Mesendoderm (in vitro differentiated cells): ENCODE measurements at places on chromosomes 16 and 17.

- DNase-seq = no peak
Measured at GRCh38 chr16:57305159-57305811, 20.8 kb upstream of the PLLP start.

DNA sequence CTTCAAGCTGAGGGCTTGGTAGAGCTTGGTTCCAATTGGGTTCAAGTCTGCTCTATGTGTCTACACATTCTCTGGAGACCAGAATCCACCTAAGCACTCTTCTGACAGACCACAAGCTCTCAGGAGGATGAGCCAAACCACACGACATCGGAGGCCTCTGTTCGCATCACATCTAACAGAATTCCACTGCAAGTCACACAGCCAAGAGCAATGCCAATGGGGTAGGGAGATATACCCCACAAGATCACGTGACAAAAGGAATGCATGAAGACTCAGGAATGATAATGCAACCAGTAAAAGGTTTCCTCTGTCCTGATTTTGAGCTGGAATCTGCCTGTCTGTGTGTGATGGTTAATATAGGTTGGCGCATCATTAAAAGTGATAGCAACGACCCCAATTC lies 46.6 kb upstream of the RPL38 start:
- DNase-seq = no peak

GRCh38 chr16:73610605-73611156 lies 562.8 kb upstream of the ZFHX3 start:
- peak; percentile 36 for DNase-seq

- no peak for DNase-seq
Measured at GRCh38 chr16:64997751-64998150, 124.1 kb downstream of the CDH11 start.

DNA sequence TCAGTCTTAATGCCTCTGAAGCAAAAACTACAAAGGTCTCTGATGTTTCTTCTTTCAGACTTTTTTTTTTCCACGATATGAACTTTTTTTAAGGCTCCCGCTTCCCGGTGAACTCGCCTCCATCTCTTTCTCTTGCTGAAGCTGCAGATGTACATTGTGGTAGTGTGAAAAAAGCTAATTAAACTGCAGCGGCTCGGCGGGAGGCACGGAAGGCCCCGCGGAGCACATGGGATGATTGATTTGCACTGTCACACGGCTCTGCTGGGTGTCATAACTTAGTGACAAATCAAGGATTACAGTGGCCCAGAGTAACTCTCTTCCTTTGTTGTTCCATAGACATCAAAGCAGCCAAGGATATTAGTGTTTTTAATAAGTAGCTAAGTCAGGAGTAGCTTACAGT lies 196.3 kb downstream of the AXIN2 start:
- no peak for DNase-seq

GRCh38 chr17:13864521-13864920 lies 204.8 kb upstream of the COX10 start:
- no peak for DNase-seq

DNA sequence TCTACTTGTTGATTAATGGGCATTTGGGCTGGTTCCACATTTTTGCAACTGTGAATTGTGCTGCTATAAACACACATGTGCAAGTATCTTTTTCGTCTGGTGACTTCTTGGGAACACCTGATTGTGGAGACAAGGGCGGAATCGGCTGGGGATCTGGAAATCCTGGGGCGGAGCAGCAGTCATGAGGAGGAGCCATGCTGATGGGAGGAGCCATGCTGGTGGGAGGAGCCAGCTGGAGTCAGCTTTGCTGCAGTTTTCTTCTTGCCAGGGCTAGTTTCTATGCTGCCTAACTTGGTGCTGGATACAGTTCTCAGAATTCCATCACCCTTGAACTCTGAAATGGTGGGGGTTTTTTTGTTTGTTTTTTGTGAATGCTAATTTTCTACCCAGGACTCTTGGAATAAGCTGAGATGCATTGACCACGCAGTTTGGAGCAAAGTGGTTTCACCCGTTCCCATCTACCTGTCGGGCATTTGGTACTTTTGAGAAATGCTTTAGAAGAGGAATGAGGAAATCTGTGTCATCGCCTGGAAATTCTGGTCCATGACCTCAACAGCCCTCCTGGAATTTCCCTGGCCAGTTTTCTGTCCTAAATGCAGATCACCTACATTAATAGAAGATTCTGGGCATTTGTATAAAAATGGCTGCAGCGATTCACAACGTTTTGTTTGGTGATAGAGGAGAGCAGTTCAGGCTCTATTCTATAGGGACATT lies 217.4 kb upstream of the ZFHX3 start:
- no peak for DNase-seq

DNA sequence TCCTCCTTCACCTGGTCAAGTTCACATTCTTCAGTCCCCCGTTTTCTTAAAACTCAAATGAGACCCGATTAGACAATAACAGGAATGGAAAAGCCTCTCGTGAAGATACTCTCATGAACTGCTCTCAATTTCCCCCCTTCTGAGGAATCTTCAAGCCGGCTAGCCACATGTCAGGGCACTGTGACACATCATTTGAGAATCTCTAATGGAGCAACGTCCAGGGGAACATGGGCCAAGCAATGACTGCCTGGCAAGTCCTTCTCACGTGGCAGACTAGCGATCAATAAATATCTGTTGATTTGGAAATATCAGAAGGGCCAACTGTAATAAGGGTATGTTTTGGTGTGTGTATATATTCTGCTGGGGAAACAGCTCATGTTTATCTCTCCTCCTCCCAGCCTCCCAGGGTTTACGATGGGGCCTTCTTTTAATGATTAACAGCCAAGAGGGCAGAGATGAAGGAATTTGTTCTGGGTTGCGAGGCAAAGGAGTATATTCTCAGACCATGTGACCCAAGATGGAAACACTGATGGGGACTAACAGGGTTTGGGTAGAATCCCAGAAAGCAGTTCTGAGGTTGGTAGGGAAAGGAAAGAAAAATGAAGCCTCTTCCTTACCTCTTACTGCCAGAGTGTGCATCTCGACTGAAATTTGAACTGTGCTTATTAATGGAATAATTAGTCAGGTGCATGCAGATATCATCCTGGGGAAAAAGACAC lies 21.4 kb downstream of the TTLL6 start:
- DNase-seq = peak; percentile 34

DNA sequence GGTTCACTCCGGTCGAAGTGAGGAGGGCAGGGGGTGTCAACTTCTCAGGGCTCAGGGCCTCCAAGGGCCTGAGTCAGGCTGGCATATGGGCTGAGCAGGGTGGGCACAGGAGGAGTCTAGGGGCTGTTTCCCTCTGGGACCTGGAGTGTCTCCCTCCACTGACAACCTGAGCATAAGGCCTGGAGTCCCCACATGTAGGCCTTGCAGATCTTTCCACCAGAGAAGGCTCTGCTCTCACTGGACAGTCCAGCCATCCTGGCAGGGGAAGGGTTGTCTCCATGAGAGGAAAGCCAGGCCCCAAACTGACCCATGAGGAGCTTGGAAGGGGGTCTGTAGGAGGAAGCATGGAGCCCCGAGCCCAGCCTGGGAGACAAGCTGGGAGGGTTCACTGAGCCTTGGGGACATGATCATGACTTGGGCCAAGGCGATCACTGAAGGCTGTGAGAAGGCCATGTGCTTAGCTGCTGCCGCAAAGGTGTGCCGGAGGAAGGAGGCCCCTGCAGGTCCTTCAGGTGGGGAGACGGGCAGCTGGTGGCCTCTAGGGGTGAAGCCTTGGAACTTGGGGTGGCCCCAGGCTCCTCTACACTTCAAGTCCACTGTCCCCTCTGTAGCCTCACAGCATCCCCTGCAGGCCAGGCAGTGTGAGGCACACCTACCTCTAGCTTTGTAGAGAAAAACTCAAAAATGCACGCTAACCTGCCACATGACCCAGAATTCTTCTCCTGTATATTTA lies 9.9 kb downstream of the CMTM2 start:
- peak; percentile 66 for DNase-seq

DNA sequence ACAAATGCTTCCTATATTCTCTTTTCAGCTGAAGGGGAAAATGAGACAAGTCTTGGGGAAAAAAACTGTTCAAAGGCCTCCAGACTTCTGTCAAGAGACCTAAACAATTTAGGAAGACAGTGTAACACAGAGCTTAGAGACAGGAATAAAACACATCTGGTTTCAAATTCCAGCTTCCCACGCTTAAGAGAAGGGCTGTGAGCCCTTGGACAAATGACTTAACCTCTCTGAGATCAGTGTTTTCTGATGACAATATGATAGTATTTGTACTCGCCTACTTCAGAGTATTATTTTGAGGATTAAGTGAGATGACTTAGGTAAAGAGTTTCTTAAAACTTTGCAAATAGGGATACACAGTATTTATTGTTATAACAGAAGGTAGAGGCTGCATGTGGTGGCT lies 29.5 kb downstream of the SMURF2 start:
- no peak for DNase-seq

GRCh38 chr17:18226284-18226945 lies 980 bp downstream of the LLGL1 start:
- no peak for DNase-seq

DNA sequence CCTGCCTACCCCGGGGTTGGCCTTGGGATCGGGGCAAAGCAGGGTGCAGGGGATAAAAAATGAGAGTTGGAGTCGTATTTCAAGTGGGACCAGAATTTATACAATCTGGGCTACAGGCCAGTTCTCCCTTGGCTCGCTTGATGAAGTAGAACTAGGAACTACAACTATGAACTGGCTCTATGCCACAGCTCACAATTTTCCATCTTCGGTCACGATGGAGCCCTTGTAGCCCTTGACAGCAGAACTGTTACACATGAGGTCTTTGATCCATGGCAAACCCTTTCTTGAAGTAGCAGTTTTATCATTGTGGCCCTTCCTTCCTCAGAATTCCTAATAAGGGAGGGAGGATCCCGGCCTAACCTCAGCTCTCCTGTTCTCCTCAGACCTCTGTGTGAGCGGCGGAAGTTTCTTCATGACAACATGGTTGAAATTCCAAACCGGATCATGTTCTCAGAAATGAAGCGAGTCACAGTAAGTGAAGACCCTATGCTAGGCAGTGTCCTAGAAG lies 17.1 kb downstream of the LIG3 start:
- no peak for DNase-seq

- peak; percentile 54 for DNase-seq
Measured at GRCh38 chr16:66618588-66619375, 14.3 kb downstream of the CMTM3 start.

DNA sequence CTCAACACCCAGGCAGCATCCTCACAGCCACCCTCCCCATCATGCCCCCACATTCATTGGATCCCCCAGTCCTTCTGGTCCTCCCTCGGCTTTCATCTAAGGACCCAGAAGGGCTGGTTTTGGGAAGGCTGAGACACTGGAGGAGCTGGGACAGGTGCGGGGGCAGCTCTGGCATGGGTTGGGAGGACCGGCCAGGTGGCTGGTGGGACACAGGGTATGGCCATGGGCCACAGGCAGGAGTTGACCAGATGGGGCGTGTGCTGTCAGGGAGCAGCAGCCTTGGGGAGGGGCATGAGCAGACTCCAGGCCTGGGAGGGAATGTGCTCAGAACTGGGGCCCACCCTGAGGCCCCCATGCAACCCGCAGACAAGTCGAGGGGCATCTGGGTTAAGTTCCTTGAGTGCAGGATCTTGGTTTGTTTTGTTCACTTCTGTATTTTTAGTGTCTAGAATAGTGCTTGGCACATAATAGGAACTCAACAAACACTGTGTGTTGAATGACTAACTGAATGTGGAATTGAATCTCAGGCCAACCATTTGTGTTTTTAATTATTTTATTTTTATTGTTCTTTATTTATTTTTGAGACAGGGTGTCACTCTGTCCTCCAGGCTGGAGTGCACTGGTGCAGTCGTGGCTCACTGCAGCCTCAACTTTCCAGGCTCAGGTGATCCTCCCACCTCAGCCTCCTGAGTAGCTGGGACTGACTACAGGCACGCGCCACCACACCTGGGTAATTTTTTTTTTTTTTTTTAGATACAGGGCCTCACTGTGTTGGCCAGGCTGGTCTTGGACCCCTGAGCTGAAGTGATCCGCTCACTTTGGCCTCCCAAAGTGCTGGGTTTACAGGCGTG lies 5.6 kb downstream of the P2RX1 start:
- DNase-seq = no peak

DNA sequence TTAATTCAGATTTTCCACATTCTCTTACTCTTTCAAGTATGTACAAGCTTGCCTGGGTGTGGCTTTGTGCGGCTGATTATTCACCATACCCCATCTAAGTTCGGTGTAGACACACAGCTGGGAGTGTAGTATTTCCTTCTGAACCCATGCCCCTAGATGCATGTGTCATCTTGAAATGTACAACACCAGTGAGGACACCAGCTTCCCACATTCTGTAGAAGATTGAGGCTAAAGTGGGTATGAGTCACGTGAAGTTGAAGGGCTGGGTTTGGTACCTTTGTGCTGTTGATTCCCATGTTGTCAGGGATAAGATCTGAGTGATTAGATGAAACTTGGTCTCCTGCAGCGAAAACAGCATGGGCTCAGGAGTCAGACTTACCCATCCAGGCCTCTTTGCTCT lies 14.6 kb upstream of the DHX8 start:
- DNase-seq = peak; percentile 52

DNA sequence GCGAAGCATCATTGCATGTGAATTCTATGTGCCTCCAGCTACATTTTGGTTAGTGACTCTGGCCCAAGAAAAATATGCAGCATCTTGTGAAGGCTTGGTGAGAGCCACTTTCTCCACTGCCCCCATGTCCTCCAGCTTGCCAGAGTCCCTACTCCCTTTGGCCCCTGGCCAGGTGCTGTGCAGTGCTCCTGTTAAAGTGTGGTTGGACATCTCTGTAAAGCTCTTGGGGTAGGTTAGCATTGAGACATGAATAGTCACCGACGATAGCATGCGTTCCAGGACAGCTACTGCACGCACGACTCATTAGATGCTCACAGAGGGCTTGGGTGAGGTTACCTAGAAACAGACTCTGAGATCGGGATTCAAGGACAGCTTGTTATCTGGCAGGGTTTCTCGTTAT lies 48.6 kb downstream of the FOXL1 start:
- no peak for DNase-seq

DNA sequence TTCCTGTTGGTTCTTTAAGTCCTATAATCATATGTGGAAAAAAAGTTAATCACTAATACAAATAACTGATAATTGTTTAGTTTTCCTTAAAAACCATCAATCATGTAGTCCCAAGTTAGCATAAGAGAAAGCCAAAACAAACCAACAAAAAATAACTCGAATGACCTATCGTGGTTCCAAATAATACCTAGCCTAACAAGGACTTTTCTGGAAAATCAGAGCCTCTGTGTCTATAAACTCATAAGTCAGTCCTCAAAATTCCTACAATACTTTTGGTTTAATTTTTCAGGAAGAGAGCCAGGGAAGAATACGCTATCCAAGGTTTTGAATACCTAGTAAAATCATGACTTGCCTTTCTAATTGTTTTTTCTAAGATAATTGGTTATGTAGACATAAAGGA lies 975.3 kb upstream of the SOX9 start:
- DNase-seq = no peak
